Cortex of kidney (tissue), 1 donor: ENCODE measurements at places on chromosomes 12 and 14.

DNA sequence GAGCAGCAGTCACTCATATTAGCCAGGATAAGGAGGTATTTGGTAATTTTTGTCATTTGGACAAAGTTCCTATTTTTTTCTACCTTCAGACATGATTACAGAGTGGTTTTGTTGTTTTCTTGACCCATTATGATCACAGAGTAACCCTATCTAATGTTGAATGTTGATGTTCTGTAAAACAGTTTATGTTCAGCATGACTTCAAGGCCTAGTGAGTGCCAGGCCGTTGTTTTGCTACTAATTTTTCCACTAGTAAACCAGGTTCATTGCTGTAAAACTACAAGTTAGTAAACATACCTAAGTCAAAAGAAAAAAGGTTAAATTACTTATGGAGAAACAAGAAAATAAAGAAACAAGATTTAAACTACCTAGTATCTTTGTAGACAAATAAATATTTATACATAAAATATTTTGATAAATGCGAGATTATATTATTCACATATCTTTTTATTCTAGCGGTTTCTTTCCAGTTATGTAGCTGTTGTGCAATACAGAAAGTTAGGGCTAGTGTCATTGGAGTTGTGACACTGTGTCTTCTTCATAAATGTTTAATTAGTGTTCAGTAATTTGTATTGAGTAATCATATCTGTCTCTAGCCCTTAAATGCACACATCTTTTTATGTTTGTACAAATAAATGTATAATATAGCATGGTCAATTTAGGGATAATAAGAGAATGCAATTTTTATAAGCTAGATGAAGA is 16.5 kb downstream of the ETNK1 start:
- no peak for DNase-seq

DNA sequence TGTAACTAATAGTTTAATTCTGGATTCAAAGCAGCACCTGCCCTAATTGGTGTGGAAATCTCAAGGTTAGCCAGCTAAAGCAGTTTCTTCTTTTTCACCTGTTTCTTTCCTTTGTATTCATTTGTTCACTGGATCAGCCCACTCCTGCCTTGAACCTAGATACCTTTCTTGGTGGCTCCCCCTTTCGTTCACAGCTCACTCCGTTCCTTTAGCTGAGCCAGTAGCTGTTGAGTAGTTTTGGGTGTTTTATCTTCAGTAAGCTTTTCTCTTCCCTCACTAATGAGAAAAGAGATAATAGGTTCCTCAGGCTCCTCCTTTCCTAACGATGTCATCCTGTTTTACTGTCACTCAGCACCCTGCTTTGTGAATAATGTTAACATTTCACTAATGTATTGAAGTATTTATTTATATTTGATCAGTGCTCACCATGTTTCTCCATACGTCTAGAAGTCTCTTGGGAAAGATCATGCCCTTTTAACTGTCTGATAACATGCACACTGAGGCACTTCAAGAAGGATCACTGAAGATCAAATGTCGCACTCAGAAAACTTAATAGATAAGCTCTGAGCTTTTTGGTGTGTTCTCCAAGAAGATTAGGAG is 121.1 kb downstream of the TGFB3 start:
- no peak for DNase-seq

DNA sequence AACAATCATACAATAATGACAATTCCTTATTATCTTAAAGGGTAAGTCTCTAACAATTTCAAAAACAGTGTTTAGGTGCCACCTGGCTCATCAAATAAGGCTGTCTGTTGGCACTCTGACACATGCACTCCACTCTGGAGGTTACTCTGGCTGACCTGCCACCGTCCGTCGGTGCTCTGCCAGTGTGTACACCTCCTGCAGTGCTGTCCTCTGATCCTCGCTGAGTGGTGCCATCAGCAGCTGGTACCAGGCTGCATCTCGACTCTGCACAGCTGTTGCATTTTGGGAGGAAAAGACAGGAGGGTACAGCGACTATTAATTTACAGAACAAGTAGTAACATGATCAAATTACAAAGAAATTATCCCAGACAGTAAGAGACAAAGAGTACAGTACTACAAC is 63.9 kb downstream of the IPO8 start:
- DNase-seq = no peak

- no peak for DNase-seq
These were observed 54.4 kb upstream of the BTG1 start for GRCh38 chr12:92199819-92200576.

- DNase-seq = no peak
These were observed 66.6 kb upstream of the FAR2 start for GRCh38 chr12:29082522-29082921.

DNA sequence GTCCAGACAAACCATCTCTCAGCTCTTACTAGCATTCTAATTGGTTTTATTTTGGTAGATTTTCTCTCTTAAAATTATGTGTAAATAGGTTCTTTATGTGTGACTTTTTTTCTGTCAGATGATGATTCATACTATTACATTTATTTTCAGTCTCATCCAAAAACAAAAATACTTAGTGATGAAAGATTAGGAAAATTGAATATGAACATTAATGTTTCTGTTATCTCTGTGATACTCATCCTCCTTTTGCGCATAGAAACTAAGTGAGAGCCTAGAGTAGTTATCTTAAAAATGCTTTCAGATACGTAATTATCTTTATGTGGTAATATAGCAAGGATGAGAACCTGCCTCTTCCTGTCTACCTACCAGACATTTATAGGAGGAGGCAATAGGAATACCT is 84.1 kb upstream of the MON2 start:
- no peak for DNase-seq

GRCh38 chr14:23294734-23295561 is 7.7 kb downstream of the PPP1R3E start:
- no peak for DNase-seq

- no peak for DNase-seq
These were observed 148.7 kb downstream of the DICER1 start for GRCh38 chr14:95008445-95009217.

DNA sequence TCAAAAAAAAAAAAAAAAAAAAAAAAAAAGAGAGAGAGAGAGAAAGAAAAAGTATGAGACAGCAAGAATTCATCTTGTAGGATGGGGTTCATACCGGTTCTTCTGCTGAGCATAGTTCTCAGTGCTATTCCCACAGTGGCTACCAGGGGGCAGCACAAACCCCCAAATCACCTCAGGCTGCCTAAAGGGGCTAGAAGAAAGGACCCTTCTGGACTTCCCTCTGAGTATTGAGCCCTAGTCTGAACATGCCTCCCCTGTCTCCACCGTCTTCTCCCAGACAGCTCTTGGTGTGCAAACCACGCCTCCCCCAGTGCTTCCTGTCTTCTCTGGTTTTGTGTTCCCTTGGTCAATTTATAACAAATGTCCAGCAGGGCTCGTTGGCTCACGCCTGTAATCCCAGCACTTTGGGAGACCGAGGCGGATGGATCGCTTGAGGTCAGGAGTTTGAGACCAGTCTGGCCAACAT is 31.3 kb upstream of the SMUG1 start:
- DNase-seq = no peak

DNA sequence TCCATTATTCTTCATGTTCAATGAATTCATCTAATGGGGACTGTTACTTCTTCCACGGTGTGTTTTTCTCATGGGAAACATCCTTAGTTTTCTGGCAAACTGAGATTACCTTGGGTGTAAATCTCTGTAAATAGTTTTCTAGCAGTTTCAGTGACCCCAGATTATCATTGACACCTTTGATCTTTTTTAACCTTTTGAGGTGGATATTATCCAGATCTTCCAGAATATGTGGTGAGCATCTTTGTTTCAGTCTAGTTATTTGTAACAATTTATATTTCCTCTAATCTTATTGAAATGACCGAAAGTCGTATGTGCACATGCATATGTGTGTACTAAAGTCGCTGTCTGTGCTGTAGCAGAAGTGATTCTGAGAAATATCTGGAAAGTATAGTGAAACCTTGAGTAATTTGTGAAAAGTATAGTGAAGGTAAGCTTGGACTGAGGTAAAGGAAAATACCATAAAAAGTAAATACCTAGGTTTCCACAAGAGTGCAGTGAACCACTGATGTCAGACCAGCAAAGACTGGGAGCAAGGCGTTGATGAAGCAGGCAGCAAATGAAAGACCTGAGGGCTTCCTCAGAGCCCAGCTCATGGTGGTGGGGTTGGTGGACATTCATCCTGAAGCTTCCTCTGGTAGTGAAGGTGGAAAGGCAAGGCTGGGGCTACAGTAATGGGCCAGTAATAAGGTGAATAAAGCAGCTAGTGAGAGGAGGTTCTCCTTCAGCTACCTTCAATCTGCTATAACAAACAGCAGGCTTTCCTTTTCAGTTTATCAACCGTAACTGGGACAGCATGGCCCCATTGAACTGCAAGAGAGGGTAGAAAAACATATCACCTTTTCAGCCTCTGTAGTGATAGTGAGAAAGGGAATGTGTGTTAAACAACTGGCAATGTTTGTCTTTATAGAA is 480.2 kb upstream of the FBXO33 start:
- no peak for DNase-seq

- no peak for DNase-seq
These were observed 57.0 kb downstream of the SMUG1 start for GRCh38 chr12:54131641-54132280.

DNA sequence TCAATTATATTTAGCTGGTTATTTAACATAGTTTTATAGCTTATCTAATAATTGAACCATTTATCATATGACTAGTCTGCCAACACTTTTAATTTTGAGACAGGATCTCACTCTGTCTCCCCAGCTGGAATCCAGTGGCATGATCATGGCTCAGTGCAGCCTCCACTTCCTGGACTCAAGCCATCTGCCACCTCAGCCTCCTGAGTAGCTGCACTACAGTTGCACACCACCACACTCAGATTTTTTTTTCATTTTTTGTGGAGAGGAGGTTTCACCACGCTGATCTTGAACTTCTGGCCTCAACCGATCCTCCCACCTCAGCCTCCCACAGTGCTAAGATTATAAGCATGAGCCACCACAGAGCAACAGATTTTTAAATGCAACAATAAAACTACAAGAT is 151.4 kb upstream of the MDGA2 start:
- no peak for DNase-seq

DNA sequence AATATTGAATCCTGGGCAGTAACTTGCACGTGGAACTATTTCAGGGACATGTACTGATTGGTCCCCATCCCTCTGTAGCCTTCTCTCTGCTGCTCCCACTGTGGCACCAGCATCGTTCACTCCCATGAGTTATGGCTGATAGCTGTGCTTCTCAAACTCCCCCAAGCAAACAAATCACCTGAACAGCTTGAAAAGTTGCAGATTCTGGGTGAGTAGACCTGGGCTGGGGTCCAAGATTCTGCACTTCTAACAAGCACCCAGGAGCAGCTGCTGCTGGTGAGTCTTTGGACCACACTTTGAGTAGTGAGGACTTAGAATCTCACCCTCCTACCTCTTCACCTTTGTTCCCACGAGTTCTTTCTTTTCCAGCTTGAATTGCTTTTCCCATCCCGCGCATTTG is 49.4 kb upstream of the ZFP36L1 start:
- no peak for DNase-seq

DNA sequence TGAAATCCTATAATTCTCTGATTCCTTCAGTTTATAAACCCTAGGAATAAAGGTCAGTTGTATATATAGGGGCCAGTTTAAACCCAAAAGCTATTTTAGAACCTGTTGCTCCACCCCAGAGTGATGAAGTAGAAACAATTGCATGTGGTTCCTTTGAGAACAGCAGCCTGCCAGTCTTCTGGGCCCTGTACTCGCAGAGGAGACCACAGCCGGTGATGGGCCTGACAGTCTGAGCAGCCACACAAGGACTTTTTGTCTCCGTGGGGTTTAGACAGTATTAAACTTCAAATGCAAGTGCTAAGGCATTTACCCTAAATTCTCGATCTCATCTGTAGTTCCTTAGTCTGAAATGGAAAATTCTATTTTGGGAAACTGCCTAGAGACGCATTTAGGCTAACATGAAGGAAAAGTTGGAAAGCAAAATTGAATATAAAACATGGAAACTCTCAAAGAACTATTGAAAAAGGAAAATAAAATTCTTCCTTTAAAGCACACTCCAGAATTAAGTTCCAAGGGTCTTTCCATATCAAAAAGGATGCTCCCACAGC is 80.6 kb downstream of the PRICKLE1 start:
- no peak for DNase-seq

DNA sequence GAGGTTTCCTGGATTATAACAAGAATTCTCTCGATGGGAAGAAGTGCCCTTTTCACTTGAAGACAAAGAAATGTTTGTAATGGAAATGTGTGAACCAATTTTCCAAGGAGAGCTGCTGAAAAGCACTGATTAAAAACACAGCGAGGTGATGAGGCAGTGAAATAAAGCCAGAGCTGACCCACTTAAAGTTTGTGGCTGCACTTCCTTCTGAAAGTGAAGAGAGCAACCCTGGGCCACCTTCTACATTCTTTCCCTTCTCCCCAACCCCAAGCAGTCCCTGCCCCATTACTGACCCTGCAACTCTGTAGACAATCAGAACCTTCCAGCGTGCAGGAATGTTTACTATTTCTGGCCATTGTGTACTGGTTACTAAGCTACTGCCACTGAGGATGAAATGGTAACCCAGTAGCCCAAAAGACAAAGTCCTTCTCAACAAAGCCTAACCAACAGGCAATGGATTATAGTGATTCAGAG is 173.9 kb downstream of the TTC7B start:
- no peak for DNase-seq

GRCh38 chr12:111438481-111438880 is 32.8 kb downstream of the SH2B3 start:
- DNase-seq = no peak

DNA sequence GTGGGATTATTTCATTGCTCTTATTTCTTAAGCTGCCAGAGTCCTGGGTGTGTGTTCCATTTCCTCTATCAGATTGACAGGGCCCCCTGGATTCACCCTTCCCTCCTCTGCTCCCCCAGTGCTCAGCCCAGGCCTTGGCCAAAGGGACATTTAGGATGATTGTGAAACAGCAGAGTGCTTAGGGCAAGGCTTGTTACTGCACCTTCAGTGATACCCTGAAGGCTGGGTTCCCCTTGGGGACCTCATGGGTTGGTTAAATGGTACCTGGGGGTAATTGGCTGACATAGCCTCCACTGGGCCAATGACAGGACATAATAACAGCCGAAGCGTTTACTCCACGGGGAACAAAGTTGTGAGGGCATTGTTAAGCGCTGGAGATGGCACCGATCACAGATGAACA is 1.3 kb upstream of the KRT72 start:
- no peak for DNase-seq

GRCh38 chr14:32524609-32525375 is 195.7 kb downstream of the AKAP6 start:
- DNase-seq = no peak

DNA sequence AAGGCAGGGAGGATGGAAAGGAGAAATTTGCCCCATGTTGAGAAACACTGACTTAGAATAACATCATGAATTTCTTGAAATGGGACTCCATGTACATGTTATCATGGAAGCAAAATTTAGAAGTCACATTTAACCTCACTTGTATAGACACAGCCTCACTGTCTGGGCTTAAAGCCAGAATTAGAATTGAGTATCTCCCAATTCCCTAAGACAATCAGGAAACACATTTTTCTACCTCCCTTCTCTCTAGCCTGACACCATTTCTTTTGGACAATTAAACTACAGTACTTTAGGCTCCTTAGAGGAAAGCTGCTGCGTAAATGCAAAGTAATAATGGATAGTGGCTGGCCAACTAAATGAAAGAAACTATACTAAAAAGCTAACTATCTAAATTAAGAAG is 795.5 kb downstream of the C12orf50 start:
- DNase-seq = no peak

GRCh38 chr14:33369972-33370371 is 431.3 kb downstream of the NPAS3 start:
- DNase-seq = no peak

GRCh38 chr14:95870772-95871171 is 5.9 kb upstream of the TUNAR start:
- no peak for DNase-seq

GRCh38 chr14:69360438-69361108 is 37.5 kb downstream of the ERH start:
- no peak for DNase-seq
